ENCODE measurements at places on chromosomes 3 and 15.
A peak's percentile ranks its signal among the peaks of the same experiment; 100 is the strongest.

- H3K36me3 ChIP-seq, result no peaks in the 10 kb centered on the region
- no peaks in the 10 kb centered on the region for H3K27me3 ChIP-seq
- H3K27ac ChIP-seq, result no peak overlapping the region
- no peak overlapping the region for H3K4me3 ChIP-seq
These were observed 49.4 kb upstream of the ITGA11 start for GRCh38 chr15:68481321-68481720.

GRCh38 chr3:130256821-130257340 lies 88.6 kb upstream of the COL6A5 start:
- H3K27me3 ChIP-seq, result no peaks in the 10 kb centered on the region
- no peak for DNase-seq
- peaks cover 20% of the 10 kb centered on the region for H3K4me1 ChIP-seq

GRCh38 chr3:13096356-13096755 lies 23.1 kb upstream of the IQSEC1 start:
- H3K27ac ChIP-seq, result no peak overlapping the region
- H3K27me3 ChIP-seq, result no peaks in the 10 kb centered on the region
- no peak for DNase-seq
- H3K36me3 ChIP-seq, result no peaks in the 10 kb centered on the region
- no peak overlapping the region for H3K4me3 ChIP-seq

DNA sequence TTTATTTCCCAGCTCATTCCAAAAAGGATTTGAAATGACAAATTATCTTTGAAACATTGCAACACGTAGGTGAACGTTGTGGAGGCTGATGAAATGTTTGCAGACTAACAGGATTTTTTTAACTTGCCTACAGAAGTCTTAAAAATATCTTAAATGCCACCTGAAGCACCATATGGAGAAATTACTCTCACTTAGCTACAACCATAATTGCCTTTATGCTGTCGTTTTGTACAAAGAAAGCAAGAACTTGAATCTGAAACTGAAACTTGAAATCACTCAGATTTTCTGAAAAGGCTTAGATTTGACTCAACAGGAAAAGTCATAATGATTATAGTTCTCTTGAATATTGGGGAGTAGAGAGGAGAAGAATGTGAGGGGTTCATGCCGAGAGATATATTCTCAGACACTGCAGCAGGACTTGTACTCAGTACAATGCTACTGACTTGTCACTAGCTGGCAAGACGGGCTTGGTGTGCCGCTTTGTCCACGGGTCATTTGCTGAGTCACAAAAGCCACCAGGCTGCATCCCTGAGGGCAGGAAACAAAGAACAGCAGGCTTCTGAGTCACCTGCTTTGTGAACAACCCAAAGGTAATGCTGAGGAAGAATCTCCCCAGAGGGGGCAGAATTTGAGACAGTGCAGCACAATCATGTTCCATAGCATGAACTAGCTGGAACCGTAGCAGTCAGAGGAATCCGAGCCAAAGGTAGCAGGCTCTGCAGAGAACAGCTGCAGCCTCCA lies 7.1 kb upstream of the FMN1 start:
- DNase-seq, result peak; percentile 84
- H3K27me3 ChIP-seq, result no peaks in the 10 kb centered on the region
- no peak overlapping the region for H3K27ac ChIP-seq
- no peaks in the 10 kb centered on the region for H3K4me1 ChIP-seq
- no peak overlapping the region for H3K4me3 ChIP-seq
- H3K36me3 ChIP-seq, result no peaks in the 10 kb centered on the region

- DNase-seq, result no peak
- H3K27me3 ChIP-seq, result no peaks in the 10 kb centered on the region
- peaks cover 58% of the 10 kb centered on the region for H3K4me1 ChIP-seq
- H3K36me3 ChIP-seq, result no peaks in the 10 kb centered on the region
- no peak overlapping the region for H3K4me3 ChIP-seq
These were observed 5.2 kb upstream of the PRKCD start for GRCh38 chr3:53155760-53156159.

GRCh38 chr15:93583968-93584367 lies 495.0 kb upstream of the RGMA start:
- no peaks in the 10 kb centered on the region for H3K36me3 ChIP-seq
- no peak overlapping the region for H3K27ac ChIP-seq
- no peaks in the 10 kb centered on the region for H3K4me1 ChIP-seq
- DNase-seq, result no peak

GRCh38 chr3:151403246-151403645 lies 18.7 kb upstream of the P2RY12 start:
- H3K4me1 ChIP-seq, result no peaks in the 10 kb centered on the region
- no peaks in the 10 kb centered on the region for H3K27me3 ChIP-seq
- DNase-seq, result no peak
- no peak overlapping the region for H3K27ac ChIP-seq
- no peaks in the 10 kb centered on the region for H3K36me3 ChIP-seq
- no peak overlapping the region for H3K4me3 ChIP-seq

DNA sequence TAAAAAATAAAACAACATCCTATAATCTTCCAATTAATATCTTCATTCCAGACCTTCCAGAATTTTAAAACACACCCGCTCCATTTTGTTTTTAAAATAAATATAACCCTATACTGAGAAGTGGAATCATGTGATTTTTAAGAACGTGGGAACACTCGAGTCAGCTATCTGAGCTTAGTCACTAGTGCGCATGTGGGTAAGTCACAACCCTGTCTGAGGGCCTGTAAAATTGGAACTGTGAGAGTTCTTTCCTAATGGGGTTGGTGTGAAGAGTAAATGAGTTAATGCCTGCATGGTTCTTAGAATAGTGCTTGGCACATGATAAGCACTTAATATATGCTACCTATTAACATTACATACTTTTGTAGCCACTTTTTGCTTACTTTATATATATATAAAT lies 19.9 kb upstream of the POLR2M start:
- no peak for DNase-seq
- H3K4me1 ChIP-seq, result peaks cover 7% of the 10 kb centered on the region
- H3K27ac ChIP-seq, result peak overlapping the region; percentile 81

GRCh38 chr3:71511446-71511845 lies 72.1 kb downstream of the FOXP1 start:
- no peaks in the 10 kb centered on the region for H3K36me3 ChIP-seq
- H3K4me1 ChIP-seq, result no peaks in the 10 kb centered on the region
- no peak overlapping the region for H3K27ac ChIP-seq
- H3K4me3 ChIP-seq, result no peak overlapping the region
- DNase-seq, result no peak

DNA sequence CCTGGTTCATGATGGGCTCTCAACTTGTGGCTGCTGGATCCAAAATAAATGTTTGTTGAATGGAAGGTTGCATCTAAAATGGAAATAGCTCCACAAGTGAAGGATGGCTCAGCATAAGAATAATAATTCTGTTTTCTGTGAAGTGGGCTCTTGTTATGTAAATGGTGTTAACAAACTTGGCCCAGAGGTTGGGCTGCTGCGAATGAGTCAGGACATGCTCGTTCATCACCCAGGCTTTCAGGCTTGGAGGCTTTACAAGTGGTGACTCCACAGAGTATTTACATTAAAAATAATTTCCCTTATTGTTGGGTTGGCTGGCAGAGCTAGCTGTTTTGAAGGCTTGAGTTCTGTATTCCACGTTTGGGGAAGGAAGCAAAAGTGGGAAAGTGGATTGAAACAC lies 60.5 kb downstream of the ITGB5 start:
- H3K27ac ChIP-seq, result no peak overlapping the region
- no peak overlapping the region for H3K4me3 ChIP-seq
- no peak for DNase-seq

DNA sequence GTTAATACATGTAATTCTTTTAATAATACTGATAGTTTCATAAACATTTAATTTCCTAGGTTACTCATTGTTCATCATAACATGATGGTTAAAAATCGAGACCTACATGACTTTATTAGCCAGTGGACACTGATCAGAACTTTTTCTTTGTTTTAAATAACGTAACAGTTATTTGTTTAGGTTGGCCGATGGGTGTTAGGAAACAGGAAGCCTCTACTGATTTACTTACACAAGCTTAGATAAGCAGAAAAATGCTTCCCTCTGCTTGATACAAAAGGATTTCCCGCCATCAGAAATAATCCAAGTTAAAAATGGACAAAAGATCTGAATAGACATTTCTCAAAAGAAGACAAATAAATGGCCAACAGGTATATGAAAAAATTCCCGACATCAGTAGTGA lies 16.6 kb upstream of the APH1B start:
- H3K4me3 ChIP-seq, result no peak overlapping the region
- no peaks in the 10 kb centered on the region for H3K4me1 ChIP-seq
- no peaks in the 10 kb centered on the region for H3K27me3 ChIP-seq
- H3K27ac ChIP-seq, result no peak overlapping the region
- peaks cover 36% of the 10 kb centered on the region for H3K36me3 ChIP-seq

DNA sequence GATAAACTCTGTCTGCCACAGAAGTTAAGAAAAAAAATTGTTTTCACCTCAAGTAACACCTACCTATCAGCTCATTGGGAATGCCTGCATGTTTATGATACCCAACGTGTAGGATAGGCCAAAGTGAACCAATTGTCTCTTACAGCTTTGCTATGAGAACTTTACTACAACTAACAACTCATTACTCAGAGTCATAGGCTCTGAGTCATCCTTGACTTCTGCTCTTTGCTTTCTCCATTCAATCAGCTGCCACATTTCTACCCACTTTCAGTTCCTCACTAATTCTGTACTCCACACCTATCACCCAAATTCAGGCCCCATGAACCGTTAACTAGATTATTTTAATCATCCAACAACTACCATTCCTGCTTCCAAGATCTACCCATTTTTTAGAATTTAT lies 843.9 kb downstream of the TUSC7 start:
- no peak for DNase-seq
- no peaks in the 10 kb centered on the region for H3K36me3 ChIP-seq
- no peak overlapping the region for H3K27ac ChIP-seq
- no peak overlapping the region for H3K4me3 ChIP-seq
- no peaks in the 10 kb centered on the region for H3K27me3 ChIP-seq
- H3K4me1 ChIP-seq, result peaks cover 5% of the 10 kb centered on the region

DNA sequence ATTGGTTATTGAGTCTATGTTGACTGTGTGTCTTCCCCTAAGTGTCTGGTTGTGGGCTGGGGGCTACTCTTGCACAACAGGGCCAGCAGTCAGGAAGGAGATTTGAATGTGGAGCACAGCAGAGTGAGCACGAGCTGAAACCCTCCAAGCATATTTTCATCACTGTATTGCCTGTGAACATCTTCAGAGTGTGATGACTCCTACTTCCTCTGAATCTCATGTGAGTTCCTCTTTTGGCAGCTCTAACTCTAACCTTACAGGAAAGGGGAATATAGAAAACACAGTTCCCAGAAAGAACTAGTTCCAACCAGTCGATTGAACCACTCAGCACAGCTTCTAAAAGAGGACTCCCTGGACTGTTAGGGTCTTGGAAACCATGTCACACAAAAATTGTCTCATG lies 211.6 kb downstream of the RAP2B start:
- H3K27me3 ChIP-seq, result no peaks in the 10 kb centered on the region
- H3K36me3 ChIP-seq, result no peaks in the 10 kb centered on the region
- no peak overlapping the region for H3K4me3 ChIP-seq
- H3K27ac ChIP-seq, result no peak overlapping the region

DNA sequence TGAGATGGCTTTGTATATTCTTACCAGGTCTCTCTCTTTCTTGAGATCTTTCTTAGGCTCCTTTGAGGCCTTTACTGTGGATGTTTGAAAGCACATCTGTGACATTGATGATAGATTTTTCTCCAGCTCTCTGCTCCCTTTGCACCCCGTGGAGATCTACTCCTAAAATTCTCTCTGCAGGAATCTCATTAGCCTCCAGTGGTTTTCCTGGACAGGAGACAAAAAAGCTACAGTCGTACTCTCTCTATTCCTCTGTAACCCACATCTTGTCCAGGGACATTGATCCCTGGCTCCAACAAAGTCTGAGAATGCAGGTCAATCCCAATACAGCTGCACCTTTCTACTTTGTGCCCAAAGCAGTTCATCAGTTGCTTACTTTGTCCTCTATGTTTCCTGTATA lies 68.2 kb downstream of the RBMS3 start:
- H3K27ac ChIP-seq, result no peak overlapping the region
- H3K4me1 ChIP-seq, result peaks cover 27% of the 10 kb centered on the region
- no peak overlapping the region for H3K4me3 ChIP-seq
- no peak for DNase-seq
- no peaks in the 10 kb centered on the region for H3K27me3 ChIP-seq

GRCh38 chr3:129323651-129324294 lies 45.1 kb downstream of the HMCES start:
- no peaks in the 10 kb centered on the region for H3K36me3 ChIP-seq
- H3K4me1 ChIP-seq, result no peaks in the 10 kb centered on the region
- DNase-seq, result no peak
- H3K27ac ChIP-seq, result no peak overlapping the region
- H3K4me3 ChIP-seq, result no peak overlapping the region

GRCh38 chr3:72756900-72757299 lies 91.3 kb downstream of the SHQ1 start:
- no peak overlapping the region for H3K4me3 ChIP-seq
- no peaks in the 10 kb centered on the region for H3K36me3 ChIP-seq
- no peaks in the 10 kb centered on the region for H3K27me3 ChIP-seq
- no peak overlapping the region for H3K27ac ChIP-seq
- H3K4me1 ChIP-seq, result no peaks in the 10 kb centered on the region
- DNase-seq, result no peak

DNA sequence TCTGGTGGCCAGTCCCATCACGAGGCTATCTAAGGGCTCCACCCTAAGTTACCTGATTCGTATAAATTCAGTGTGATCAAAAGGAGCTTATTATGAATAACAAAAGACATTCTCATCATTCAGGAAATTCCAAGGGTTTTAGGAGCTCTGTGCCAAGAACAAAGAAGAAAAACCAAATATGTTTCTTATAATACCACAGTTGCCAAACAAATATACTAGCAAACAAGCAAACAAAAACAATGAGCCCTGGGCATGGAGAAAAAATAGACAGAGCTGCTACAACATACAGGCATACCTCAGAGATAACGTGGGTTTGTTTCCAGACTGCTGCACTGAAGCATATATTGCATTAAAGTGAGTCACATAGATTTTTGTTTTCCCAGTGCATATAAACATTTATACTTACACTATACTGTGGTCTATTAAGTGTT lies 20.2 kb upstream of the CFAP161 start:
- H3K27ac ChIP-seq, result no peak overlapping the region
- H3K4me1 ChIP-seq, result no peaks in the 10 kb centered on the region
- H3K36me3 ChIP-seq, result no peaks in the 10 kb centered on the region
- peaks cover 14% of the 10 kb centered on the region for H3K27me3 ChIP-seq
- no peak overlapping the region for H3K4me3 ChIP-seq

- DNase-seq, result no peak
- H3K4me3 ChIP-seq, result no peak overlapping the region
- H3K27me3 ChIP-seq, result no peaks in the 10 kb centered on the region
- H3K27ac ChIP-seq, result no peak overlapping the region
- peaks cover 8% of the 10 kb centered on the region for H3K4me1 ChIP-seq
These were observed 278.3 kb downstream of the FGF12 start for GRCh38 chr3:192449036-192449435.

DNA sequence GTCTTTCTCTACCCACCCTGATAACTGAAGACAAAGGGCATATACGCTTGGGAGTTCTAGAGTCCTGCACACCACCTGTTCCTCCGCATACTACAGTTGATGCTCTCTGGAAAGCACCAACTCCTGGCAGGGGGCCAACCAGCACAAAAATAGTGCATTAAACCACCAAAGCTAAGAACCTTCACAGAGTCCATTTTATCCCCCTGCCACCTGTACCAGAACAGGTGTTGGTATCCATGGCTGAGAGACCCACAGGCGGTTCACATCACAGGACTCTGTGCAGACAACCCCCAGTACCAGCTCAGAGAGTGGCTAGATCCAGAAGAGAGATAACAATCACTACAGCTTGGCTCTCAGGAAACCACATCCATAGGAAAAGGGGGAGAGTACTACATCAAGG lies 114.4 kb upstream of the POU1F1 start:
- DNase-seq, result no peak
- no peaks in the 10 kb centered on the region for H3K36me3 ChIP-seq
- no peak overlapping the region for H3K27ac ChIP-seq
- no peaks in the 10 kb centered on the region for H3K4me1 ChIP-seq
